Activated T-helper 2 cell treated with anti-CD3 and anti-CD28 coated beads, Interferon-gamma antibody, Interleukin-2, Interleukin-4, amounts not matched to agents 10 μg/mL and 5 μg/mL and 100 μg/mL, durations not matched to agents 14 hours and 24 hours and 36 hours (primary cell): ENCODE measurements at places on chromosomes 2 and 18. TPM values are rescaled to one million over a fixed set of nuclear protein-coding genes. Genes with fewer than 3 reads are reported as not detected.

Gene VIL1
- total RNA-seq: not detected in 2 replicates

Gene CHRNA1
- not detected in 2 replicates for total RNA-seq

Gene PIK3C3
- 50.4 and 51.6 TPM in 2 replicates for total RNA-seq

Gene C2orf80
- not detected in 2 replicates for total RNA-seq

Gene ZBTB7C
- 0.07 and 0.21 TPM in 2 replicates for total RNA-seq

Gene SRBD1
- 20.9 and 21.7 TPM in 2 replicates for total RNA-seq

Gene RANBP2
- total RNA-seq: 70.0 and 72.4 TPM in 2 replicates

Gene PTPN18
- total RNA-seq: 72.6 and 72.9 TPM in 2 replicates

Gene ASPRV1
- 1.0 and 1.1 TPM in 2 replicates for total RNA-seq

Gene BUB1
- 68.4 and 74.4 TPM in 2 replicates for total RNA-seq

- DNase-seq: no peak
Measured at GRCh38 chr18:77223653-77224052, 26.0 kb upstream of the GALR1 start.

DNA sequence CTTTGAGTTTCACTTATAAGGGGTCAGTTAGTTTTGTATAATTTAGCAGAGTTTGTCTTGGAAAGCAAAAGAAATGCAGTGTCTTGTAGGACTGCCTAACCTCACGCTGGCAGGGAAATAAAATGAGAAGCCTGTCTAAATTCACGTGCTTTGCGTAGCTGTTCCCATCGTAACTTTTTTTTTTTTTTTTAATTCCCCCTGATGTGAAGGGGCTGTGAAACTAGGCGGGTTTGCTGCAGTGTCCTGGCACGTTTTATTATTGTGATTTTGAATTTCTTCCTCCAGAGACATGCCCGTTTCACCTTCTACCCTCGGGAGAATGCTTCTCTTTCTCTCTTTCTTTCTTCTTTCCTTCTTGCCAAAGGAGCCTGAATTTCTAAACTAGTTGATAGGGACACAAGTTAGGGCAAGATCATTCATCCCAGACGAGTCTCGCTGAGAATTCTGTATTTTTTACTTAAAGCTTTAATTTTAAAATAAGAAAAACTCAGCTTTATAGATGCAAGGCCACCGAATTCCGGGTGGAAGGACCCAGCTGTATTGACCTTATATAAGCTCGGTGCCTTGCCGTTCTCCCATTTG lies 2.3 kb downstream of the MEIS1 start:
- DNase-seq: no peak

- no peak for DNase-seq
Measured at GRCh38 chr2:36356298-36356989, 866 bp downstream of the CRIM1 start.

DNA sequence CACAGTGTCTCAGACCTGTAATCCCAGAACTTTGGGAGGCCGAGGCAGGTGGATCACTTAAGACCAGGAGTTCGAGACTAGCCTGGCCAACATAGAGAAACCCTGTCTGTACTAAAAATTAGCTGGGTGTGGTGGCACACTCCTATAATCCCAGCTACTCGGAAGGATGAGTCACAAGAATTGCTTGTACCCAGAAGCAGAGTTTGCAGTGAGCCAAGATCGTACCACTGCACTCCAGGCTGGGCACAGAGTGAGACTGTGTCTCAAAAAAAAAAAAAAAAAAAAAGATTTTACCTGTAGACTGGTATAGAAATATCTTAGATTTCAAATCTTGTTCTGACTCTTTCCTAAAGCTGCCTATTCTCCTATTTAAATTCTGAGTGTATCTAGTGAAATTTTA lies 7.2 kb upstream of the KLHL29 start:
- DNase-seq: no peak

GRCh38 chr18:60266558-60266957 lies 106.0 kb downstream of the MC4R start:
- DNase-seq: no peak

GRCh38 chr2:168708080-168708479 lies 94.4 kb upstream of the NOSTRIN start:
- DNase-seq: no peak

DNA sequence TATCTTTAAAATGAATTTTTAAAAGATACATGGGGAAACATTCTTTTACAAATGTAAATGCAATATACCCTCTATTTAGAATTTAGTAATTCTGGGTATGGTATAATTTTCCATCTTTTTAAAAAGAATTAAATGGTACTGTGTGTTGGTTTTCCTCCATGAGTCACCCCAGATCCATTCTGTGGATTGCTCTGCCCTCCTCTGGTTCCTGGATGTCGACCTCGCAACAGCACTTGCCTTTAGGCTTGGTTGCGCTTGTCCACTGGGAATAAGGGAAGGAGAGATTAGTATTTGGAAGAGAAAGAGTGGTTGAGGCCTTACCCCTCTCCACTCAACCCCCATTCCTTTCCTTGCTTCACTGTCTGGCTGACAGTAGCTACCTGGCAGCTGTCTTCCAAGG lies 90.4 kb downstream of the FTCDNL1 start:
- DNase-seq: no peak

DNA sequence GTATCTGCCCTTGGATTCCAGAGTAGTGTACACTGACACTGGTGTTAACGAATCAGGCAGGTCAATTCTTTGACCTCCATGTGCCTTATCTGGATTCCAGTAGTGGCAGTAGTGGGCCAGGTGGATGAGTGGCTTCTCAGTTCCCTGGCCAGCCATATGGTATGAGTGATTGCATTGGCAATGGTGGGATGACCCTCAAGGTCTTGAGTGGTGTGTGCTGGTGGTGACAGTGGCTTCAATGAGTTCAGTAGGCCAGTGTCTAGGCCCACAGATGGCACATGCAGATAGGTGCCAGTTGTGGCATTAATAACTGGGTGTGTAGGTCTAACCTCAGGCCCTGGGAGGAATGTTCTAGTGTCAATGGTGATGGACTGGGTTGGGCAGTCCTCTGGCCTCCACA lies 674.1 kb upstream of the NXPH2 start:
- no peak for DNase-seq

DNA sequence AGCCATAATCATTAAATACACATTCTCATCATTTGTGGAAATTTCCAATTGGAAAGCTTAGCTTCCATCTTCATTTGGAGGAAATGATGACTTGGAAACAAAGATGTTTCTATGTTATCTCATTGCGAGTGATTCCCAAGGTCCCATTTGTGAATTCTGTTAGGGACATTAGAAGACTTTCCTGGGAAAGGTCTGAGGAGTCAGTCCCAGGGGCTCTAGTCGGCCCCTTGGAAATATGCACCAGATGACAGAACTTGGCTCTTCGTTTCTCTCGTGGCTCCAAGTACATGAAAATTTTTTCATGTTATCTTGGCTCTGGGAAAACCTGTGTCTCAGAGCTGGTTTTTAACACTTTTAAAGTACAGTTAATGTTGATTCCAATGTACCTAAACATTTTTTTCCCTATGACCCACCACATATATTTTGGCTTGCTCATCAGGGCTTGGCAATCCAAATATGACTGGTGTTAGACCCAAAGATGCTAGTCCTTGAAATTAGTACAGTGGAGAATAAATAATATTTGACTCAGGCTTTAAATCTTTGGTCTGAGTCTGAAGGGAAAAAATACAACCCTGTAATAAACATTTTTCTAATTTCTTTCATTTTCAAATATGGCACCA lies 15.4 kb upstream of the CAVIN2 start:
- no peak for DNase-seq

DNA sequence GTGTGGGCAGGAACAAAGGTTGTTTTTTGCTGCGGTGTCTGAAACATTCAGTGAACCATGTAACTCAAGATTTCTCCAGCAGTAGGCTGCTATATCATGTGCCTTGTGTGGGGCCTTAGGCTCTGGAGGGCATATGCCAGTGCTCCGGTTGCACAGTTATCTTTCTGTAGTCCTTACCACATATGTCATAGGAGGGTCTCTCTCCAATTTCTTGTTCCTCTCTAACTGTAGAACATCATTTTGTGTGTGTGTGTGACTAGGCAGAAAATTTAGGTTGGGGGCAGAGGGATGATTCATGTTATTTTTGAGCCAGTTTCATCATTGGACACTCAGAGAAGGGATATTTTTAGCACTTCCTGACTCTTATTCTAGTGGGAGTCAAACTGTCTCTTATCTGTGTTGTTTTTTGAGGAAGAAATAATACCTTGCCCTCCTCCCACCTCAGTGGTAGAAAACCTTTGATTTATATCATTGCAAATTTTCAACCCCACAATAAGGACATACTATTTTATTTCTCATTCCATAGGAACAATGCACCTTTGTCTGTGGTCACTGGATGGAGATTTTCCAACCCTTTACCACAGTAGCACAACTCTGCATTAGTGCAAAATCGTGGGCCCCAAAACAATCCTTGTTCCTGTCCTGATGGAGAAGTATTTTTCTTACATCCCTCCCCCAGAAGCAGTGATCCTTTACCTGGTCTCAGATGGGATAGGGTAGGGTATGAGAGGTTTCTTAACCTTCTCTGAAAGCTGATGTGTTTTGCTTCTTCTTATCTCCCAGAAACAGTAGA lies 113.9 kb downstream of the CCDC74A start:
- DNase-seq: no peak

GRCh38 chr2:215917953-215918620 lies 95.3 kb downstream of the MREG start:
- no peak for DNase-seq

DNA sequence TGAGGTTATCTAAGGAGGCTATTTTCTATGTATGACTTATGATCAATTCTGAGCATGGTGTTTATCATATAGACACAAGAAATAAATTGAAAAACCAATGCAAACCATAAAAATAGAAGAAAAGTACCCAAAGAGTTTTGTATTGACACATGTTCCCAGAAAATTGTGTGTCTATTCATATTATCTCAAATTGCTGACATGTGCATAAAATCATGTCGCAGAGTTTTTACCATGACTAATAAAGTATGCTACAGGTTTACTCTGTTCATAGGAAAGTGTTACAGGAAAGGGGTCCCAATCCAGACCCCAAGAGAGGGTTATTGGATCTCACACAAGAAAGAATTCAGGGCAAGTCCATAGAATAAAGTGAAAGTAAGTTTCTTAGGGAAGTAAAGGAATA lies 290.7 kb upstream of the NRXN1 start:
- DNase-seq: no peak

DNA sequence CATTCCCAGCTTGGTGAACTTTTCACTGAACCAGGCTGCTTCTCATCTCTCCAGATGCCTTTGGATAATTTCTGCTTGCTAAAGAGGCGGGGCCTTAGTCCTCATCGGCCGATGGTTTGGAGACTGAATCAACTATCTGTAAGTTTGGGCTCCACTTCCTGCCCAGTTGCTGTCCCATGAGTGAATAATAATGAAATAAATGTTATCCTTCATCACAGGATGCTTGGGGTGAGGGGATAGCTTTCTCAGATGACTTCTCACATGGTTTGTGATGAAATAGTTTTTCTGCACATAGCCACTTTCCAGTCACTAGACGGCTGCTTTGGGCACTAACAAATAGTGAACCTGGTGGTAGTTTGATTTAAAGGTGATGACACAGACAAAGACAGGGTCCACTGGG lies 376.6 kb upstream of the TRIB2 start:
- no peak for DNase-seq

DNA sequence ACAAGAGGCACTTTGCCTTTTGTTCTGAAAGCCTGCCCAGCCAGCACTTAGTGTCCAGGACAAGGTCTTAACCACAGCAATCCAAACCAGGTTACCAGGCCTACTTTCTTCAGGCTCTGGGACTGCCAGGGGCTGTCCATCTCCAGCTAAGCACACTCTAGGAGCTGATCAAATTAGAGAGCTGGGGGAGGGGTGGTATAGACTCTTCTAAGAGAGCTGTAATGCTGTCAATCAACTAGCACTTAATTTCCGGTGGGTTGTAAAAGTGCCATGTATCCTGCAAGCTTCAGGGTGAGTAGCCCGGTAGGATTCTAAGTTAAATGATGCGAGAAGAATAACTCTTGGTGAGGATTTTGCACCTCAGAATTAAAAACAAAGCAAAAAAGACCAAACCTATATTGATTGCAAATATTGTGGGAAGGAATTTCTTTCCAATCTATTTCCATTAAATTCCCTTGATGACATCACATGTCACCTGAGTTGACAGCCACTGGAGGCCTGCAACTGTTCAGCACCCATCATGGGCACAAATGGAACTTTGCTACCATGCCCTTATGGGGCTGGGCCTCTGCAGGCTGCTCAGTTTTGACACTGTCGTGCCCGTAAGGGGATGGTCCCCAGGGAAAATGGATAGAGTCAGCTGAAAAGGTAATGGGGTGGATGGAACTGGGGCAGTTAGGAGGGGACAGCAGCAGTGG lies 8.7 kb upstream of the COX7A2L start:
- DNase-seq: no peak

DNA sequence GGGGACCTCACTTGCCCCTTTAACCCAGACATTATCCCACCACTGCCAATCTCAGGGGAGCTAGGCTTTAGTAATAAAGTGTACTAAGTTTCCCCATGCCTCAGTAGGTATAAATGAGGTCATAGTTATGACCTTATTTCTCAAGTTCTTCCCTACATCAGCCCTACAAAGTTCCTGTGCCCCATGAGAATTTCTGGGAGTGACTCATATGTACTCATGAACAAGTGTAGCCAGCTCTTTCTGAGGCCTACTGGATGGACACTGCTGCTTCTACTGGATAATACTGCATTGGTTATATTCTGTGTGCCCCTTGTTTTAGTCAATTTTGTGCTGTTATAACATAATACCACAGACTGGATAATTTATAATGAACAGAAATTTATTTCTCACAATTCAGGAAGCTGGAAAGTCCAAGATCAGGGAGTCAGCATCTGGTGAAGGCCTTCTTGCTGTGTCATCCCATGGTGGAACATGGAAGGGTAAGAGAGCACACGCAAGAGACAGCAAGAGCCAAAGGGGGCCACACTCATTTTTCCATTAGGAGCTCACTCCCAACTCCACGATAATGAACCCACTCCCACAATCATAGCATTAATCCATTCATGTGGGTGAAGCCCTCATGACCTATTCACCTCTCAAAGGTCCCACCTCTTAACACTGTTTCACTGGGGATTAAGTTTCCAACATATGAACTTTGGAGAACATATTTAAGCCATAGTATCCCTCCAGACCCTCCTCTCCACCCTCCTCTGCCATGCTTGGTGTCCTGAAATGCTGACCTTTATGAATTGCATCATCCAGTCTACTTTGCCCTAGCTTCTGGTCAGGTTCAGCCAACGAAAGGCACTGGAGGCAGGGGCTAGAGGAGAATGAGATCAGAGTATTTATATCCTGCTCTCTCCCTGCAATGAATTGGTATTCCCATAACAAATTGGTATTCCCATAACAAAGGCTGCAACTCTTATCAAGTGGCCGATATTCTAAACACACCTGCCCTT lies 25.4 kb upstream of the ST3GAL5 start:
- DNase-seq: no peak

DNA sequence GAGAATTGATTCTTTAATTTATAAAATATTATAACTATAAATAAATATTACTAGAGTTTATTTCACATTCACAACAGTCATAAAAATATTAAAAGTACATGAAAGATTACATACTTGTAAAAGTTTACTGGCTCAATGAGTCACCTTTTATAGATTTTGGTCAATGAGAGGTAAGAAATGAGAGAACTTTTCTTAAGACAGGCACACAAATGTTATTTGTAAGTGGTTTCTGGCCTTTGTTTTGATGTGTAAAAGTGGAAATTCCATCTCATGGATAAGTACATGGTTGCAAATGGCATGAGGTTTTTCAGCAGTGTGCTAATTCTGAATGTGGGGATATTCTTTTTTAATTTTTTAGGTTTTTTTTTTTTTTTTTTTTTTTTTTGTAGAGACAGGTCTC lies 63.8 kb downstream of the TTC27 start:
- no peak for DNase-seq
